ENCODE measurements at places on chromosomes 11 and 22. TPM values are rescaled to one million over a fixed set of nuclear protein-coding genes. Genes with fewer than 3 reads are reported as not detected.

BIRC3 gene
- total RNA-seq = 2.5 TPM

DBX1 gene
- total RNA-seq = not detected

CRYBB3 gene
- total RNA-seq = not detected

GGTLC3 gene
- not detected for total RNA-seq

CABP4 gene
- total RNA-seq = not detected

RAB3IL1 gene
- total RNA-seq = 11.8 TPM

MRGPRE gene
- 0.20 TPM for total RNA-seq

MMP20 gene
- total RNA-seq = not detected

GSTT2B gene
- 1.3 TPM for total RNA-seq

OR52B6 gene
- not detected for total RNA-seq

ANAPC15 gene
- total RNA-seq = 14.0 TPM
